ENCODE measurements at places on chromosomes 2 and 18.

DNA sequence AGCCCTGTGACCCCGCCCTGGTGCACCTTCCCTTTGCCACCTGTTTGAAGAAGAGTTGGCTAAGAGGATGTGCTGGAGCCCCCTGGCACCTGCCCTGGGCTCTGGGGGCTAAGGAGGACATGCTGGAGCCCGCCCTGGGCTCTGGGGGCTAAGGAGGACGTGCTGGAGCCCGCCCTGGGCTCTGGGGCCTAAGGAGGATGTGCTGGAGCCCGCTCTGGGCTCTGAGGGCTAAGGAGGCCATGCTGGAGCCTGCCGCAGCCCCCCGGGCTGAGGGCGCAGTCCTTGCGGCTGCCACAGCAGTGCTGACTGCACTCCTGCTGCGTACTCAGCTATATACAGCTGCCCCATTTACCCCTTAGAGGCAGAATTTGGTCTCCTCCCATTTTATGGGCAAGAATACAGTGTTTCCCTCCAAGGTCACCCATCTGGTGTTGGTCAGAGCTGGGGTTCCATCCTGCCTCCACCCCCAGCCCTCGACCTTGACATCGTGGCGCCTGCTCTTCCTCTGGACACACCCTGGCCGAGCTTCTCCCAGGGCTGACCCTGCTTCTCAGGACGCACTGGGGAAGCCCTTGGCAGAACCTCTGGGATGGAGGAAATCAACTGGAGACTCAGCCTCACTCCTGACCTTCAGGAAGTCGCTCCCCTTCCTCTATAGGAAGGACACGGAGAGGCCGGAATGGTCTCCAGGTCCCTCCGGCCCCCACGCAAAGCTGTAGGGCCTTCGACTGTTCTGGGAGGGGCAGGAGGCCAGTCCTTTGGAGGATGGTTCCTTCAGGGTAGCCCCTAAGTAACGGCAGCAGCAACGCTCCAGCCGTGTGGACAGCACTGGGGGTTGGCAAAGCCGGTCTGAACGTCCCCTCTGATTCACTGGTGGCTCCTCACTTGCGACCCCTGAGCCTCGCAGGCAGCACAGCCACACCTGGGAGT lies 65.0 kb upstream of the HPCAL1 start:
- DNase-seq, result no peak

GRCh38 chr2:42338567-42339190 lies 22.3 kb downstream of the COX7A2L start:
- DNase-seq, result no peak

DNA sequence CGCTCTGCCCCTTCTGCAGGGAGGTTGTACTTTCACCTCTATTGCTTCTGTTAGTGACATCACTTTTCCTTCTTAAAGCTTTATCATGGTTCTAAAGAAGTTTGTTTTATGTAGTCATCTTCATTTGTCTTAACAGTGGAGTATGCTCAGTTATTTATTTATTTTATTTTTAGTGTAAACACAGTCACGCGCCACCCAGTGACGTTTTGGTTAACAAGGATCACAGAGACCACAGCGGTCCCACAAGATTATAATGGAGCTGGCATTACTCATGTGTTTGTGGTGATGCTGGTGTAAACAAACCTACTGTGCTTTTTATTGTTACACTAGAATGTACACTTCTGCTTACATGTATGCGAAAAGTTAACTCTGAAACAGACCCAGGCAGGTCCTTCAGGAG lies 89.9 kb downstream of the SOX11 start:
- no peak for DNase-seq

DNA sequence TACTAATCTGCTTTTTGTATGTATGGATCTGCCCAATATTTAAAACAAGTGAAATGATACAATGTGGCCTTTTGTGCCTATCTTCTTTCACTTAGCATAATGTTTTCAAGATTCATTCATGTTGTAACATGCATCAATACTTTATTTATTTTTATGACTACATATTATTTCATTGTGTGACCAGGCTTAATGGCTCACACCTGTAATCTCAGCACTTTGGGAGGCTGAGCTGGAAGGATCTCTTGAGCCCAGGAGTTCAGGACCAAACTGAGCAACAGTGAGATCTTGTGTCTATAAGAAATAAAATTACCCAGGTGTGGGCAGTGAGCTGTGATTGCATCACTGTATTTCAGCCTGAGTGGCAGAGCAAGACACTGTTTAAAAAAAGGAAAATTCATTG lies 33.2 kb downstream of the SPOPL start:
- DNase-seq, result no peak

GRCh38 chr2:45840481-45840880 lies 189.0 kb downstream of the PRKCE start:
- no peak for DNase-seq

Data from NCI-H187 treated with DMSO at 0.1 percent for 48 hours (cell line).